Activated naive CD4-positive, alpha-beta T cell treated with anti-CD3 and anti-CD28 coated beads for 36 hours (primary cell): ENCODE measurements at places on chromosomes 16 and 17. TPM values are rescaled to one million over a fixed set of nuclear protein-coding genes. Genes with fewer than 3 reads are reported as not detected.
A peak's percentile ranks its signal among the peaks of the same experiment; 100 is the strongest.

Gene CDK5R1
- total RNA-seq = 52.1 TPM

Gene TPPP3
- not detected for total RNA-seq

Gene FOXJ1
- total RNA-seq = 0.84 TPM

Gene KRT9
- not detected for total RNA-seq

Gene PDILT
- not detected for total RNA-seq

Gene HAP1
- not detected for total RNA-seq

Gene ZNF423
- not detected for total RNA-seq

- no peak overlapping the region for H3K4me3 ChIP-seq
- H3K27ac ChIP-seq = no peak overlapping the region
- H3K36me3 ChIP-seq = no peaks in the 10 kb centered on the region
- H3K4me1 ChIP-seq = no peaks in the 10 kb centered on the region
- H3K27me3 ChIP-seq = no peaks in the 10 kb centered on the region
- no peak for DNase-seq
These were observed 22.8 kb downstream of the ITGB3 start for GRCh38 chr17:47276444-47276843.

- no peak for DNase-seq
- peaks cover 10% of the 10 kb centered on the region for H3K4me1 ChIP-seq
- no peak overlapping the region for H3K27ac ChIP-seq
- no peaks in the 10 kb centered on the region for H3K36me3 ChIP-seq
These were observed 82.3 kb downstream of the ARHGAP23 start for GRCh38 chr17:38510421-38511149.

DNA sequence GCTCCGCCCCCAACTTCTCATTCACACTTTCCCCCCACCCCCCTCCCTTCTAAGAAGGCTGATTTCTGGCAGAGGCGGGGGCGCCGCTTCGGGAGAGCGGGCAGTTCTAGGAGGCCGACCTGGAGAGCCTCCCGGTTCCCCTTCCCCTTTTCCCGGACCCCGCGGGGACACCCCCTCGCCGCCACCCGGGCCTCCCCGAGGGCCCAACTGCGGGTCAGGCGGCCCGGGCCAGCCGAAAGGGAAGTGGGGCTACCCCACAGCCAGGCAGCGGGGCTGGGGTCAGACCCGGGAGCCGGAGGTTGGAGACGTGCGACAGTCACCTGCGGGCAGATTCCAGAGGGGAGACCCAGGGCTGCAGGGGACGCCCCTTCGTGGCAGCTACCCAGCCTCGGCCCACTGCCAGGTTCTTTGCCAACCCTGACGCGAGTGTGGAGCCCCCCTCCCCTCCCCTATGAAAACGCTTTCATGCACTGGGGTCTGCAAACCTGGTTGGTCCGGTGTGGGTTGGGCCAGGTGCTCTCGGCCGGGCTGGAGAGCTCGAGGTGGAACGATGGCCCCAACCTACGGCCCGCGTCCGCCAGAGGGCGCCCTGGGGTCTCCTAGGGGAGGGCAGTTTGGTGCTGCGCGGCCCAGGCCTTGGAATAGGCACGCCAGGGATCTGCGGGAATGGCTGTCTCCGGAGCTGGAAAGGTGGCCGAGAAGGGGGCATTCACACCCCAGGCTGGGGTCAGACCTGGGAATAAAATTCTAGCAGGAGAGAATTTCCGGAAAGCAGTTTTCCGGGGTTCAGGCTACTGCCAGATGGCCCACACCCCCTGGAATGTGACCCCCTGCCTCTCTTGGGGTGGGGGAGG lies 721 bp upstream of the SOCS3 start:
- H3K27ac ChIP-seq = peak overlapping the region; percentile 89
- H3K4me3 ChIP-seq = peak overlapping the region; percentile 73
- peaks cover 5% of the 10 kb centered on the region for H3K27me3 ChIP-seq
- H3K36me3 ChIP-seq = peaks cover 38% of the 10 kb centered on the region

DNA sequence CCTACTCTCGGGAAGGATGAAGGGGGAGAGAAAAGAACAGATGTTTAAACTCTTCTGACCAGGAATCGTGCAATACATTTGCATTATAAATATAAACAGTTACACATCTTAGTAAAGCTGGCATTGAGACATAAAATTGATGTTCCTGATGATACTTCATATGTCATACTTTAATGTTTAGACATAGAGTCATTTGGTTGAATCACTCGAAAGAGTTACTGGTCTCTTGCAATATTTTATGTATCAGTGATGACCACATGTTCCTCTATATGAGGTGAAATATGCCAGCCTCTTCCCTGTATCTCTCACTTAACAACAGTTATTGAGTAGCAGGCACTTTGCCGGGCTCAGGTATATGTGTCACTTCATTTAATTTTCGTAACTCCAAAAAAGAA lies 49.7 kb upstream of the PMFBP1 start:
- H3K27ac ChIP-seq = no peak overlapping the region
- H3K27me3 ChIP-seq = no peaks in the 10 kb centered on the region
- H3K36me3 ChIP-seq = no peaks in the 10 kb centered on the region

DNA sequence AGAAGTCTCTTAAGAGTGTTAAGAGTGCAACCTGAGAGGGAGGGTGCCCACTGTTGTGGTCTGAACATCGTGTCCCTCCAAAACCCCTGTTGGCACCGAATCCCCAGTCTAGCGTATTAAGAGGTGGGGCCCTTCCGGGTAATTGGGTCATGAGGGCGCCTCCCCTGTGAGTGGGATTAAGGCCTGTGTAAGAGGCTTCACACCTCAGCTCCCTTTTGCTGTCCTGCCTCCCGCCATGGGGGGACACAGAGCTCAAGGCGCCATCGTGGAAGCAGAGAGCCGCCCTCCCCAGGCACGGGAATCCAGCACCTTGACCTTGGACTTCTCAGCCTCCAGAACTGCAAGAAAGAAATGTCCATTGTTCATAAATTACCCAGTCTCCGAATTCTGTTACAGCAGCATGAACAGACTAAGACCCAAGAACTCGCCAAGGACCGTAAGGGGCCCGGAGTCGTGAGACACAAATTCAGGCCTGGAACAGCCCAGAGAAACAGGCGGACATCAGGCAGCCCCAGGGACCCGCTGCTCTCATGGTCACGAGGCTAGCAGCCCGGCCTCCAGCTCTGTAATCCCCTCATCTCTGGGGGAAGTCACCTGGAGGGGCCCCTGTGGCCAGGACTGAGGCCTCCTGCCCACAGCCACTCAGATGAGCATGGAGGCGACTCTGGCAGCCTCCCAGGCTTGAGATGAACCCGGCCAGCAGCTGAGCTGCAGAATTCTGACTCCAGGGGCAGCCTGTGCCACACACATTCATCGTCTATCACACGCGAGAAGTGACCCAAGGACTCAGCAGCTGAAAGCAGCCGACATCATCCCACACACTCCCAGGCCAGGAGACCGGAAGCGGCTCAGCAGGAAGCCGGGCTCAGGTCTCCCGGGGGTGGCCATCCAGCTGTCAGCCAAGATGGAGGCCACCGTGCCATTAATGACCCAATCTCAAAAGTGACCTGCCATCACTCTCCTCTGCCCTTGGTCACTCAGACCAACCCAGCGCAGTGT lies 12.8 kb upstream of the CHMP6 start:
- H3K27ac ChIP-seq = no peak overlapping the region
- no peak for DNase-seq
- H3K36me3 ChIP-seq = no peaks in the 10 kb centered on the region
- peaks cover 12% of the 10 kb centered on the region for H3K4me1 ChIP-seq
- H3K27me3 ChIP-seq = no peaks in the 10 kb centered on the region
- no peak overlapping the region for H3K4me3 ChIP-seq

DNA sequence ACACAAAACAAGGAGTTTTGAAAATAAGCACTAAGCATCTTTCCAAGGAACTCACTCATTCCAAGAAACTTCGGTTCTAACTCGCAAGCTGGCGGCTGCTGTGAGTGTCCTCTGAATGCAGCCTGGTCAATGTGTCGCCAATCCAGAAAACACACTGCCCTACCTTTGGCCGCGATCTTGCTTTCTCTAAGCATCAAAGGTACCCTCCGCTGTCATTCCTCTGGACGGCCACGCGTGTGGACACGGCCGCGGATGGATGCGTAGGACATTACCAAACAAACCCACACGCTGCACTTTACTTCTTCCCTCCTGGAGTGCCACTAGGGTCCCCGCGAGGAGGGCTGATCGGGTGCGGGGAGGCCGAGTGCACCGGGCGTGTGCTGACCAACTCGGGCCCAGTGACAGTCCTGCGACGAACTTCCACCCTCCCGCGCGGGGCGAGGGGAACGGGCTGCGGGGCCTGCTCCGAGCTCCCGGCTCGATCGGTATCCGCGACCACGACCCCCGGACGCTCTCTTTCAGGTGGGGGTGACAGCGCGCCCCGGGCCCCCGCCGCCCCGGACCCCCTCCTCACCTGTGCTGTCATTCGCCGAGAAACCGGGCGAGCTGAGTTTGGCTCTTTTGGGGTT lies 1.1 kb downstream of the CREBBP start:
- peak overlapping the region; percentile 88 for H3K4me3 ChIP-seq
- DNase-seq = peak; percentile 20
- H3K4me1 ChIP-seq = peaks cover 46% of the 10 kb centered on the region
- peak overlapping the region; percentile 79 for H3K27ac ChIP-seq
- H3K27me3 ChIP-seq = no peaks in the 10 kb centered on the region

- peaks cover 2% of the 10 kb centered on the region for H3K27me3 ChIP-seq
- no peaks in the 10 kb centered on the region for H3K4me1 ChIP-seq
- no peak for DNase-seq
- no peaks in the 10 kb centered on the region for H3K36me3 ChIP-seq
- H3K27ac ChIP-seq = no peak overlapping the region
These were observed 411.7 kb downstream of the HS3ST3B1 start for GRCh38 chr17:14712611-14713021.

DNA sequence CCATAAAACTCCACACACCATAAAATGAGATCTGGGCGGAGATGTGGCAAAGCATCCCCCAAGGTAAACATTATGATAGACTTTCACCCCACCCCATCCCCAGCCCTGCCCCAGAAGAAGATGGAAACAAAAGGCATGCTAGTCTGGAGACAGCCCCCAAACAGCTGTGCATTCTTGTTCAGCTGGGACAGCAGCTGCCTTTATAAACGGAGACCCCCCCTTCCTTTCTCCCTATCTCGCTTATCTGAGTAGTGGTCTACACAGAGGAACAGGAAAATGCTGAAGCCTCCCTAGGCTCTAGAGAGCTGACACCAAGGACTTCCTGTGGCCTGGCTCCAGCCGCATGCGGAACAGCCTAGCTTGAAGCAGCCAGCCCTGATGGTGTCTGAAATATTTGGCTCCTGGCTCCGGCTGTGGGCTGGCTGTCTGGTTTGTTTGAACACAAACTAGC lies 190.3 kb upstream of the ANKFN1 start:
- no peaks in the 10 kb centered on the region for H3K36me3 ChIP-seq
- peaks cover 21% of the 10 kb centered on the region for H3K27me3 ChIP-seq
- no peak overlapping the region for H3K27ac ChIP-seq
- no peak overlapping the region for H3K4me3 ChIP-seq
- no peak for DNase-seq

DNA sequence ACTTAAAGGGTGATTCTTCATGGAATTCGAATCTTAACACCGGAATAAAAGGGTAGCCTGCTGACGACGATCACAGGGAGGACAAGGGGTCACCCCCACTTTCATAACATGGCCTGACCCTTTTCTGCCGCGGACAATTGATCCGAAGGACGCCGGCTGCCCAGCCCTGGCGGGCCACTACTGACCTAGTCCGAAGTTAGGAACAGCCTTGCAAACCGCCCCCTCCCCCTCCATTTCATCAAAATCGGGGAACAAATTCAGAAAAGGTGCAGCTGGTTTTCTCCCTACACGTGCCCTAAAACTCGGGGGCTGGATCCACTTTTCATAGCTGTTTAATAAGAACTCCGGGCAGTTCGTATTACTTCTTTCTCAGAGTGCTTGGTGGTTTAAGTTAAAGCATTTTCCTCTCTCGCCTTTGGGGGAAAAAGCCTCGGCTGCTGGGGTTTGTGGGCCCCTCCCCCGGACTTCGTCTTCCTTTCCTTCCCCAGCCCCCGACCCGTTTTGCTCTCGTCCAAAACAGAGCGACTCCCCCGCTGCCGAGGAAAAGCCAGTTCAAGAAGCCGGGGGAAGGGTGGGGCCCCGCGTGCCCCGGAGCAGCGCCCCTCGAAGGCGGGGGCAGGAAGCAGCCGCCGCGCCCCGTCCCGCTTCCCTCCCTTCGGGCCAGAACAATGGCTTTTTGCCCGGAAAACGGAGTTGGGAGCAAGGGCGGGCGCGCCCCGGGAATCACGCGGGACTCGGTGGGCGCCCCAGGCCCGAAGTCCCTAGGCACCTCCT lies 641 bp upstream of the CBX2 start:
- H3K27me3 ChIP-seq = peaks cover 64% of the 10 kb centered on the region
- H3K36me3 ChIP-seq = no peaks in the 10 kb centered on the region
- H3K4me1 ChIP-seq = peaks cover 12% of the 10 kb centered on the region
